Stimulated activated CD4-positive, alpha-beta T cell treated with anti-CD3 and anti-CD28 coated beads, Interleukin-15, amount 100 ng/mL, for 1 hour (primary cell): ENCODE measurements at places on chromosomes 3 and 15.

DNA sequence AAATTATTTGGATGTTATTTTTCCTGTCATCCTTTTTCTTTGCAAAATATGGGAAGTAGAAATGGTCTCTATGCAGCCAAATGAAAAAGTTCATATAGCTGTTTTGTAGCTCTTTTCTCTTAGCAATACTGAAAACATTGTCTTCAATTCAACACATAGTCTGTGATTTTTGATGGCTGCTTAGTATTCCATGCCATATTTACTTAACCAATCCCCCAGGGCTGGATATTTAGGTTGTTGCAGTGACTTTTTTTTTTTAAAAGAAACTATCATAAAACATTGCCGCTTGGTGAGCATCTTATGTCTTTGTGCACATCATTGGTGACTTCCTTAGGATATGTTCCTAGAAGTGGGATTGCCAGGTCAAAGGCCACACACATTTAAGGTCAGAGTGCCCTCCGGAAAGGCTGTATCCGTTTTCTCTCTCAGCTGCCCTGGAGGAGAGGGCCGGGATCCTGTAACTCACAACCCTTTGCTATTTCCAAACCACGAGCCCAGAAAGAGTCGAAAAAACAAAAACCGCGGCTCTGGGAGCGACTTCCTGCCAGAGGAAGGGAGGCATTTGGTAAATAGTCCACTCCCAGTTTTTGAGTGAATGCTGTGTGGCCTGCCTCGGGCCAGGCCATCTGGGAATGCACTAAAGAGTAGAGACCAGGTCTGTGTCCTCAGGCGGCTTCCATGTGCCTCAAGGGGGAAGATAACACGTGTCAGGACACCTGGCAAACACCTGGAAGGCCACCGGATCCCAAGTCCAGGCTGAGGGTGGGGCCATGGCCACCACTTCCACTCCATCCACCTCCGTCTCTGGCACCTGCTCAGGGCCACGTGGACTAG, 41.9 kb downstream of the SMAD6 start:
- DNase-seq, result no peak

- no peak for DNase-seq
Measured at GRCh38 chr3:163538387-163538786, 1539.9 kb downstream of the SI start.

GRCh38 chr3:136070334-136070733, 104.8 kb downstream of the PPP2R3A start:
- no peak for DNase-seq

GRCh38 chr15:64067564-64068030, 21.3 kb upstream of the DAPK2 start:
- DNase-seq, result peak; percentile 43

GRCh38 chr3:182220471-182220870, 508.7 kb downstream of the SOX2 start:
- DNase-seq, result no peak

DNA sequence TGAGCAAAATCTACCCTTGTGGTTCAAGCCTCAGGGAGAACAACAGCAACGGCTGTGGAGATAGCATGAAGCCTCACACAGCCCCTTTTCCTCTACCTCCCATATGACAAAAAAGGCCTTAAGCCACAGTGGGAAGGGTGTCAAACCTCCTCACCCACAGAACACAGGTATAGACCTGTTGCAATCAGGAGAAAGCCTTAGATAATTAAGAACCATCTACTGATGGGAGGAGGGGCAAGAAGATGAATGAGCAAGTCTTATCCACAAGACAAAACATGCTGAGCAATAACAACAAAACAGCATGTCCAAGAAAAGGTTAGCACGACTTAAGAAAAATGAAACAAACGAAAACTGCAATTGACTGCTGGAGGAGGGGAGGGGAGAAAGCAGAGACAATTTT, 272.9 kb upstream of the BCHE start:
- DNase-seq, result no peak

GRCh38 chr3:159668990-159669476, 319.6 kb upstream of the IL12A start:
- no peak for DNase-seq
